ENCODE measurements at places on chromosomes 1 and 21.
A peak's percentile ranks its signal among the peaks of the same experiment; 100 is the strongest.

- peak; percentile 35 for DNase-seq
Measured at GRCh38 chr1:10155087-10155712, 55.2 kb upstream of the KIF1B start.

GRCh38 chr1:38941527-38942019 lies at the start of gene RHBDL2:
Gene RHBDL2, minus strand, starts transcription at chr1:38941830. Its CDS starts 22,618 bp downstream, at chr1:38919212.
- peak; percentile 19 for DNase-seq

DNA sequence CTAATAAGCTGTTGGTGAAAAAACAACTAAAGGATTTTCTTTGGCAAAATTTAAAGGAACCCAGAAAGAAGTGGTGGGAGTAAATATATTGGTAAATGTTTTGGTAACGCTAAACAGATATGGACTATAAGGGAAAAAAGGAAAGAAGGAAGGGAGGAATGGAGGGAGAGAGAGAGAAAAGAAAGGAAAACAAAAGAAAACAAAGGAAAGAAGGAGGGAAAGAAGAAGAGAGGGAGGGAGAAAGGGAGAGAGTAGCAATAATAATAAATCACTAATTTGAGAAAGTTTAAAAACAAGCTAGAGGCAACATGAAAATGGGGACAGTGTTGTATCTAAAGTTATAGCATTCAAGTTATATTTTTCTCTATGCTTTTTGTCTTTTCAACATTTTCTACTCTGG lies 43.6 kb upstream of the RCOR3 start:
- DNase-seq = no peak

- DNase-seq = peak; percentile 52
Measured at GRCh38 chr1:184298440-184299405, 88.1 kb upstream of the C1orf21 start.

DNA sequence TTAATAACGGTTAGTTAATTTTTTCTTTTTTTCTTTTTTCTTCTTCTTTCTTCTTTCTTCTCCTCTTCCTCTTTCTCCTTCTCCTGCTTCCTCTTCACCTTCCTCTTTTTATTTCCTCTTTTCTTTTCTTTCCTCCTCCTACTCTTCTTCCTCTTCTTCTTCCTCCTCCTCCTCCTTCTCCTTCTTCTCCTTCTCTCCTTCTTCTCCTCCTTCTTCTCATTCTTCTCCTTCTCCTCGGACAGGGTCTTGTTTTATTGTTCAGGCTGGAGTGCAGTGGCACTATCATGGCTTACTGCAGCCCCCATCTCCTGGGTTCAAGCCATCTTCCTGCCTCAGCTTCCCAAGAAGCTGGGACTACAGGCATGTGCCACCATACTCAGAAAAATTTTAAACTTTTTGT lies 13.4 kb upstream of the ACBD3 start:
- DNase-seq = no peak

DNA sequence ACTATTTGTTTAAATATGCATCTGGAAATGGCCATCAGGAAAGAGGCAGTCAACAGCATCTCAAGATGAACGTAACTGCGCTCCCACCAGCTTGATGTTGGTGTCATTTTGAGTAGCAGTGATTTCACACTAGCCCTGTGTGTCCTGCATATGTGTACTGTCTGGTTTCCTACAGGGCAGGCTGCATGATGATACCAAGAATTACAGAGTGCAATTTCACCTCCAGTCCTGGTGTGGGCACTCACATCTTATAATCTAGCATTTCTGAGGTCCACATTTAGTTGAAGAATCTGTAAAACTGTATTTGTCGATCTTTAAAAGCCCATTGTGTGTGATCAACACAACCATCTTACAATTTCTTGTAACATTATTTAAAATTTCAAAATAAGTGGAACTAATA lies 336.4 kb downstream of the PAPPA2 start:
- no peak for DNase-seq

GRCh38 chr1:208098773-208099172 lies 145.4 kb downstream of the PLXNA2 start:
- DNase-seq = no peak

DNA sequence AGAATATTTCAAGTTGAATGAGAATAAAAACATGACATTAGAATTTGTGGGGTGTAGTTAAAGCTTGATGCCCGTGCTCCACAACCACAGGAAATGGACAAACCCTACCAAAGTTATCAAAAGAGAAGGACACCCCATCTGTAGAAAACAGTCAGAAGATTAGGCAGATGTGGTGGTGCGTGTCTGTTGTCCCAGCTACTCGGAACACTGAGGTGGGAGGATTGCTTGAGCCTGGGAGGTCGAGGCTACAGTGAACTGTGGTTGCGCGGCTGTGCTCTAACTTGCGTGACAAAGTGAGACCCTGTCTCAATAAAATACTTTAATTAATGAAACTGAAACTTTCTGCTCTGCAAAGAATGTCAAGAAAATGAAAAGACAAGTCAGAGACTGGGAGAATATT lies 1.5 kb upstream of the SPATC1L start:
- no peak for DNase-seq

Data from EH (cell line).